ENCODE measurements at places on chromosomes 7 and 10.

- DNase-seq, result peak; percentile 34
Measured at GRCh38 chr10:45444976-45445898, 71.2 kb downstream of the ALOX5 start.

DNA sequence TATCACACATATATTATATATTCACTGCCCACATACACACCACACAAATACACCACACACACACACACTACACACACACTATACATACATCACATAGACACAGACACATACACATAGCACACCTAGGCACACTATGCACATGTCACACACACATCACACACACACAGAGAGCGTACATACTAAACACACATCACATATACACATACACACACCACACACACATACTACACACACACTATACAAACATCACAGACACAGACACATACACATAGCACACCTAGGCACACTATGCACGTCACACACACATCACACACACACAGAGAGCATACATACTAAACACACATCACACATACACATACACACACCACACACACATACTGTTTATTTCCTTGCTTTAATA is 165.5 kb downstream of the KCNMA1 start:
- no peak for DNase-seq

GRCh38 chr7:116353647-116354046 is 143.3 kb downstream of the TES start:
- no peak for DNase-seq

- DNase-seq, result no peak
Measured at GRCh38 chr7:150657526-150657925, 25.3 kb upstream of the GIMAP6 start.

GRCh38 chr7:29562307-29562706 is 1.3 kb upstream of the PRR15 start:
- DNase-seq, result no peak

DNA sequence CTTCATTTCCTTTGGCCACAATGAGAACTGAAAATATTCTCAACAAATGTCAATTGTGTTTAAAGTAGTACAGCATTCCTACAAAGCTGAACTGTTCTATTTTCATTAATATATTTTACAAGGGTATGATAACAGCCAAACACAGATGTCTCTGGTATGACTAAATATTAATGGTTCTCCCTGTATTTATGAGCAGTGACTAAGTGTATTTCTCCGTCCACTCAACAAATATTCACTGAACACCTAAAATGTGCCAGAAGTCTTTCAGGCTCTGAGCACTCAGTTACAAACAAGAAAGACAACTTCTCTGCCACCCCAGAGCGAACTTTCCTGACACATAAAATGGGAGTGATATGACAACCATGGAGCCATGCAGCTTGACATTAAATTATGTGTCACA is 135.6 kb downstream of the VPS41 start:
- no peak for DNase-seq

- DNase-seq, result no peak
Measured at GRCh38 chr10:9038146-9038714, 983.7 kb downstream of the GATA3 start.

GRCh38 chr7:25820432-25821040 is 331.5 kb upstream of the NFE2L3 start:
- DNase-seq, result no peak

All from prostate gland (tissue), 2 donors.